ENCODE measurements at places on chromosomes 5 and 9. TPM values are rescaled to one million over a fixed set of nuclear protein-coding genes. Genes with fewer than 3 reads are reported as not detected.

Gene PGGT1B
- 5.1 TPM for polyA plus RNA-seq

Gene DBH
- 21.2 TPM for polyA plus RNA-seq

Gene PTGR1
- polyA plus RNA-seq = 618 TPM

Gene CDKN2A
- polyA plus RNA-seq = 0.52 TPM

Gene SLC6A19
- 0.17 TPM for polyA plus RNA-seq

Gene SLC6A18
- polyA plus RNA-seq = not detected

Gene TAF11L10
- not detected for polyA plus RNA-seq

Gene LRRTM2
- 0.24 TPM for polyA plus RNA-seq

Gene DMRT2
- polyA plus RNA-seq = not detected

Gene SOX30
- polyA plus RNA-seq = 0.21 TPM

Gene LEAP2
- 68.1 TPM for polyA plus RNA-seq

- no peaks in the 10 kb centered on the region for H3K4me1 ChIP-seq
- DNase-seq = no peak
- no peaks in the 10 kb centered on the region for H3K27me3 ChIP-seq
These were observed 189.7 kb downstream of the CSNK1G3 start for GRCh38 chr5:123701511-123702200.

- H3K27me3 ChIP-seq = no peaks in the 10 kb centered on the region
- H3K27ac ChIP-seq = no peak overlapping the region
- no peak overlapping the region for H3K4me3 ChIP-seq
- no peaks in the 10 kb centered on the region for H3K36me3 ChIP-seq
- DNase-seq = no peak
These were observed 351.1 kb upstream of the RIOK2 start for GRCh38 chr5:97534166-97534565.

GRCh38 chr5:160183075-160183474 is 46.2 kb upstream of the FABP6 start:
- H3K4me1 ChIP-seq = peaks cover 2% of the 10 kb centered on the region
- H3K27me3 ChIP-seq = no peaks in the 10 kb centered on the region
- H3K4me3 ChIP-seq = no peak overlapping the region
- DNase-seq = no peak

GRCh38 chr5:140043508-140043872 is 391 bp upstream of the NRG2 start:
- H3K27ac ChIP-seq = no peak overlapping the region
- no peak for DNase-seq
- H3K4me3 ChIP-seq = peak overlapping the region; percentile 63
- peaks cover 16% of the 10 kb centered on the region for H3K4me1 ChIP-seq
- H3K36me3 ChIP-seq = no peaks in the 10 kb centered on the region
- H3K27me3 ChIP-seq = no peaks in the 10 kb centered on the region

GRCh38 chr9:79264041-79264440 is 307.7 kb upstream of the TLE4 start:
- no peak overlapping the region for H3K27ac ChIP-seq
- H3K36me3 ChIP-seq = no peaks in the 10 kb centered on the region
- H3K4me3 ChIP-seq = no peak overlapping the region
- H3K4me1 ChIP-seq = no peaks in the 10 kb centered on the region
- DNase-seq = no peak

- no peak for DNase-seq
- H3K4me1 ChIP-seq = peaks cover 16% of the 10 kb centered on the region
- no peaks in the 10 kb centered on the region for H3K27me3 ChIP-seq
- H3K27ac ChIP-seq = no peak overlapping the region
These were observed 286.7 kb downstream of the NFIB start for GRCh38 chr9:14027116-14027800.

- H3K27me3 ChIP-seq = no peaks in the 10 kb centered on the region
- H3K27ac ChIP-seq = no peak overlapping the region
- DNase-seq = no peak
These were observed 115.5 kb downstream of the PTTG1 start for GRCh38 chr5:160537116-160537515.

- no peak overlapping the region for H3K27ac ChIP-seq
- no peak for DNase-seq
- H3K4me1 ChIP-seq = no peaks in the 10 kb centered on the region
- no peaks in the 10 kb centered on the region for H3K27me3 ChIP-seq
- H3K36me3 ChIP-seq = no peaks in the 10 kb centered on the region
These were observed 115.2 kb downstream of the PRDM6 start for GRCh38 chr5:123204251-123204650.

- no peak for DNase-seq
- no peaks in the 10 kb centered on the region for H3K27me3 ChIP-seq
- no peaks in the 10 kb centered on the region for H3K36me3 ChIP-seq
These were observed 99.1 kb downstream of the SNX18 start for GRCh38 chr5:54616518-54617220.

DNA sequence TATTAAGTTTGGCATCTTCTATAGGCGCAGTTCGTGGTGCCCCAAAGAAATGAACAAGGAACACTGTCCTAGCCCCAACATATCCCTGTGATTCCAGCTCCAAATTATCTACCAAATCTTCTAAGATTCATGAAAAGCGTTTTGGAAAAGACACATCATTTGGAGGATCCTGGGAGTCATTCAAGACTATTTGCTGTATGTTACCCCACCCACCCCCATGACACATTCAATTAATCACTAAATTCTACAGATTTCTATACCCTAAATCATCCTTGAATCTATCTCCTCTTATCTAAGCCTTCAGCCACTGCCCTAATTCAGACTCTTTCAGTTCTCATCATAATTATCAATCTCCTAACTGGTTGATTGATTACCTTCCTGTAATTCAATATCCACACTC is 5.5 kb upstream of the RUSC2 start:
- H3K4me1 ChIP-seq = peaks cover 8% of the 10 kb centered on the region
- H3K36me3 ChIP-seq = no peaks in the 10 kb centered on the region
- no peak for DNase-seq
- no peaks in the 10 kb centered on the region for H3K27me3 ChIP-seq
- no peak overlapping the region for H3K4me3 ChIP-seq
- H3K27ac ChIP-seq = no peak overlapping the region

DNA sequence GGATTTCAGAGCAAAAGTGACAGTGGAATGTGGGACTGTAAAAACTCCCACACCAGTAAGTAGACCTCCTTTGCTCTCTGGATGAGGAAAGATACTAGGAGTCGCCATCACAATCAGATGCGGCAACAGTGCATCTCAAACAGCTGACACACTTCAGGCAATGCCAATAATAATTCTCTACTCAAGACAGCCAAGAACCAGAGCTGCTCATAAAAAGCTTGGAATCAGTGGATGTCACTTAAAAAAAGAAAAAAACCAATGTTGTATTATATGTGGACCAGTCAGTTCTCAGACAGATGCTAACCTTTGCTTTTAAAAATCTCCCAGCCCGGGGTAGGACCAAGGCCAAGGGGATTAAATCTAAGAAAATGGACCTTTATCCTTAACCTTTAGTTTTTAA is 185.0 kb downstream of the GNA14 start:
- no peaks in the 10 kb centered on the region for H3K4me1 ChIP-seq
- H3K27ac ChIP-seq = no peak overlapping the region
- no peaks in the 10 kb centered on the region for H3K27me3 ChIP-seq
- H3K4me3 ChIP-seq = no peak overlapping the region
- no peaks in the 10 kb centered on the region for H3K36me3 ChIP-seq

All from liver (tissue), 10 donors.